Progenitor cell of endocrine pancreas (in vitro differentiated cells): ENCODE measurements at places on chromosomes 6 and 20. TPM values are rescaled to one million over a fixed set of nuclear protein-coding genes. Genes with fewer than 3 reads are reported as not detected.
A peak's percentile ranks its signal among the peaks of the same experiment; 100 is the strongest.

GRCh38 chr6:136290410-136291010 lies 864 bp upstream of the BCLAF1 start:
- peak overlapping the region; percentile 100 for H3K27ac ChIP-seq
- H3K4me1 ChIP-seq, result peaks cover 25% of the 10 kb centered on the region
- peak overlapping the region; percentile 91 for H3K4me3 ChIP-seq
- no peak for DNase-seq
- H3K36me3 ChIP-seq, result no peaks in the 10 kb centered on the region

- H3K4me3 ChIP-seq, result no peak overlapping the region
- no peak for DNase-seq
- H3K27me3 ChIP-seq, result no peaks in the 10 kb centered on the region
Measured at GRCh38 chr20:30811885-30812671, 445.4 kb upstream of the DEFB115 start.

- H3K4me1 ChIP-seq, result peaks cover 2% of the 10 kb centered on the region
- H3K27me3 ChIP-seq, result peaks cover 10% of the 10 kb centered on the region
- no peak overlapping the region for H3K4me3 ChIP-seq
- no peak overlapping the region for H3K27ac ChIP-seq
- DNase-seq, result no peak
Measured at GRCh38 chr20:56428410-56428809, 16.4 kb downstream of the CASS4 start.

The RBBP8NL gene
- total RNA-seq, result 14.4 and 17.5 TPM in 2 replicates

GRCh38 chr6:79686707-79687309 lies 55.7 kb downstream of the SH3BGRL2 start:
- no peaks in the 10 kb centered on the region for H3K27me3 ChIP-seq
- no peak for DNase-seq
- no peak overlapping the region for H3K4me3 ChIP-seq

The F13A1 gene
- 0.24 and 0.31 TPM in 2 replicates for total RNA-seq

DNA sequence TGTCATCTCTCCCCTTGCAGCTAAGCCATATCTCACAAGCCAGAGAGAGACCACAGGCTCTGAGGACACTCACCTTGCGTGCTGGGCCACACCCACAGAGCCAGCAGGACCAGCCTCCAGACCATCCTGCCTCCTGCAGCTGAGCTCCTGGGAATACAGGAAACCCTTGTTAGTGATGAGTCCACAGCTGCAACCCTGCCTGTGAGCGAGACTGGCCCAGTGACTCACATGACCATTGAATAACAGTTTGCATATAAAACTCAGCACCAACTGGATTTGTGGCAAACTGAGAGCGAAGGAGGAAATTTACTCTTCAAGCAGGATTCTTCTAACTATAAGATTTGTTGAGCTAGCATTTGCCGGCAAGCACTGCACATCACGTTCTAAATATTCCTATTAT lies 3.0 kb downstream of the THBS2 start:
- no peak for DNase-seq
- peaks cover 61% of the 10 kb centered on the region for H3K27me3 ChIP-seq
- peaks cover 12% of the 10 kb centered on the region for H3K4me1 ChIP-seq
- no peaks in the 10 kb centered on the region for H3K36me3 ChIP-seq
- no peak overlapping the region for H3K27ac ChIP-seq
- H3K4me3 ChIP-seq, result no peak overlapping the region

DNA sequence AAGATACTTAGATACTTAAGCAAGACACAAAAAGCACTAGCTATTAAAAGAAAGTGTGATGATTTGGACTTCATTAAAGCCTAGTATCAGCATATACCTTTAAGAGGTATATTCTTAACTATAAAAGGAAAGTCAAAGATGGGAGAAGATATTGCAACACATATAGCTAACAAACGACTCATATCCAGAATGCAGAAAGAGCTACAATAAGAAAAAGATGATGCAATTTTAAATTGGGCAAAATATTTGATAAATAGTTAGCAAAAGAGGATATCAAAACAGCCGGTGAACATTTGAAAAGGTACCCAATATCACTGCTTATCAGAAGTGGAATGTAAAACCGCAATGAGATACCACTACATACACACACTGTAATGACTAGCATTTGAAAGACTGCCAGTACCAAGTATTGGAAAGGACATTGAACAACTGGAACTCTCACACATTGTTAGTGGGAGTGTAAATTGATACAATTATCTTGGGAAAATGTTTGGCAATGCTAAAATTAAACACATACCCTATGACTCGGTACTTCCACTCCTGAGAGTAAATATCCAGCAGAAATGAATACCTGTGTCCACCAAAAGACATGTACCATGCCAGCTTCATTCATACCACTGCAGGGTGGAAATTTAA lies 25.7 kb downstream of the MUC22 start:
- no peak overlapping the region for H3K27ac ChIP-seq
- H3K27me3 ChIP-seq, result peaks cover 32% of the 10 kb centered on the region
- no peaks in the 10 kb centered on the region for H3K36me3 ChIP-seq
- no peak for DNase-seq
- H3K4me1 ChIP-seq, result peaks cover 13% of the 10 kb centered on the region
- no peak overlapping the region for H3K4me3 ChIP-seq

- no peaks in the 10 kb centered on the region for H3K27me3 ChIP-seq
- no peak overlapping the region for H3K4me3 ChIP-seq
- no peak for DNase-seq
- peaks cover 10% of the 10 kb centered on the region for H3K4me1 ChIP-seq
- H3K36me3 ChIP-seq, result peaks cover 18% of the 10 kb centered on the region
Measured at GRCh38 chr6:4870821-4871494, 94.8 kb downstream of the CDYL start.

The RING1 gene
- 56.2 and 62.4 TPM in 2 replicates for total RNA-seq

The STMND1 gene
- 0.13 and 0.22 TPM in 2 replicates for total RNA-seq

GRCh38 chr6:139248911-139249310 lies 42.9 kb downstream of the TXLNB start:
- no peak for DNase-seq
- no peak overlapping the region for H3K4me3 ChIP-seq
- peaks cover 6% of the 10 kb centered on the region for H3K4me1 ChIP-seq
- no peaks in the 10 kb centered on the region for H3K27me3 ChIP-seq
- no peaks in the 10 kb centered on the region for H3K36me3 ChIP-seq
- H3K27ac ChIP-seq, result no peak overlapping the region
